ENCODE measurements at places on chromosomes 6 and 20.
A peak's percentile ranks its signal among the peaks of the same experiment; 100 is the strongest.

DNA sequence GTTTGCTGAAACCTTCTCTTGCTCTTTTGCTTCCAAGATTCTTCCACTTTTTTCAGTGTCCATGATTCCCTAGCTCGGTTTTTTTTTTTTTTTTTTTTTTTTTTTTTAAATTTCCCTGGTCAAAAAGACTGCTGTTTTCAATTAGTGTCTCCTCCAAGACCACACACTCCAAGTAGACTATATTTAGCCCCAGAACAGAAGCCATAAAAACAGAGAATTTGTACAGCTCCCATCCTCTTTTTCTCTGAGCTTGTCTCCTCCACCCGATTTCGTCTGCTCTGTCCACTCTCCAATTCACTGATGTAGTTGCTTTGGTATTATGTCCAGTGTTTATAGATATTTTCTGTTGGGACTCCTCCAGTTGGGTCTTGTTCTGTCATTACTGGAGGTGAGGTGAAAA, 37.6 kb downstream of the RSPH3 start:
- DNase-seq = no peak

- no peak for DNase-seq
Measured at GRCh38 chr20:8571611-8572010, 439.5 kb downstream of the PLCB1 start.

DNA sequence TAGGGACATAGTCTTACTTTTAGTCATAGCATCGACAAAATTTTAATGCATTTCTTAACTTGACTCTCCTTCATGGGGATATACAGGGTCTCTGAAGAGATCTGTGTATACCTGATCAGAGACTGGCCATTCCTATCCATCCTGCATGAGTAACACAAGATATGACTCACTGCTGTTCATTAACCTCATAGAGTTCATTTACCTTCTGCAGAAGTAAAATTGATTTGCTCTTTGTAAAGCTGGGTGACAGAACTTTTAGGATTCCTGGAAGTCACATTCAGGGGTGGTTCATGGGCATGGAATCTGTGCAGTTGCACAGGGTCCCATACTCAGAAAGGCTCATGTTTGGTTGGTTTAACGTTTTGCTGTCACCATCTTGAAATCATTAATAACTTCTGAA, 53.2 kb downstream of the PDE7B start:
- no peak for DNase-seq

DNA sequence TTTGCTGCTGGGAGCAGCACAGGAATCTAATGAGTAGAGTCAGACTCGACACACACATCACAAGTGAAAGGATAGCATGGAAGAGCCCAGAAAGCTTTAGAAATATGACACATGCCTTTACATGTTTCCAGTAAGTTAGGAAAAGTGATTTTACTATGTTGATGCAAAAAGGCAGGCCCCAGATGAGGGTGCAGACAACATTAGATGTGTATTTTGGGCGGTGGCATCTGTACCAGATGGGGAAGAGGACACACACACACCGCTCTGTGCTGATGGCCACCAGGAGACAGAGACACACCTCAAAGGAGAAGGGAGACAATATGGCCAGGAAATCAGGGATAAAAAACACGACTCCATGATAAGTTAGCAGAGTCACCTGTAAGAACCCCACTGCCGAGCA, 625 bp downstream of the MAS1L start:
- no peak for DNase-seq

GRCh38 chr20:37142708-37143107, 36.4 kb upstream of the RPN2 start:
- no peak for DNase-seq

GRCh38 chr6:9292975-9293374, 857.6 kb upstream of the SLC35B3 start:
- no peak for DNase-seq

DNA sequence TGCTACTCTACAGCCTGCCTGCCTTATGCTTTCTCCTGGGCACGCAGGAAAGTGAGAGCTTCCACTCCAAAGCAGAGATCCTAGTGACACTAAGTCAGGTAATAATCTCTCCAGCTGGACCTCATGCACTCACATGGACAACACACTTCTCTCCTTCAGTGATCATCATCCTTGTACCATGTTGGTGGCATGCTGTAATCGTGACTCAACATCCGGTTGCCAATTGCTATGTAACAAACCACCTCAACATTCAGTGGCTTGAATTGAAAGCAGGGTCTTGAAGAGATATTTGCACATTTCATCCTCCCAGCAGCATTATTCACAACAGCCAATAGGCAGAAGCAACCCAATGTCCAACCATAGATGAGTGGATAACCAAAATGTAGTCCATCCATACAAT, 40.3 kb upstream of the PPP1R3G start:
- DNase-seq = no peak

DNA sequence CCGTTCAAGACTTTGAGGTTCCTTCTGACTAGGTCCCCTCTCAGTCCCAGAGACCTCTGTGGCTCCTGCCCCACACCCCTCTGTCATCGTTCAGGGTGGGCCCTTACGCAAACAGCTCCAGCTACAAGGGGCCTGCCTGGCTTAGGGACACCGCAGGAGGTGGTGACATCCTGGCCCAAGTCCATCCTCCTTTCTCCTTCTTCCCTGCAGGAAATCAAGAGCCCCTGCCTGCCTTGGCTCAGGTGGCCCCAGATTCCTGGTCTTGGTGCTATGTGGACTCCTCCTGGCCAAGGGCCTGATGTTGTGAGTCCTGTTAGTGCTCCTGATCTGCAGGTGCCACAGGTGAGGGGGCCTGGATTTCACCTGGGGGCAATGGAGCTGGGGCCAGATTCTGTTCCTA, 8.1 kb downstream of the TREML4 start:
- no peak for DNase-seq

DNA sequence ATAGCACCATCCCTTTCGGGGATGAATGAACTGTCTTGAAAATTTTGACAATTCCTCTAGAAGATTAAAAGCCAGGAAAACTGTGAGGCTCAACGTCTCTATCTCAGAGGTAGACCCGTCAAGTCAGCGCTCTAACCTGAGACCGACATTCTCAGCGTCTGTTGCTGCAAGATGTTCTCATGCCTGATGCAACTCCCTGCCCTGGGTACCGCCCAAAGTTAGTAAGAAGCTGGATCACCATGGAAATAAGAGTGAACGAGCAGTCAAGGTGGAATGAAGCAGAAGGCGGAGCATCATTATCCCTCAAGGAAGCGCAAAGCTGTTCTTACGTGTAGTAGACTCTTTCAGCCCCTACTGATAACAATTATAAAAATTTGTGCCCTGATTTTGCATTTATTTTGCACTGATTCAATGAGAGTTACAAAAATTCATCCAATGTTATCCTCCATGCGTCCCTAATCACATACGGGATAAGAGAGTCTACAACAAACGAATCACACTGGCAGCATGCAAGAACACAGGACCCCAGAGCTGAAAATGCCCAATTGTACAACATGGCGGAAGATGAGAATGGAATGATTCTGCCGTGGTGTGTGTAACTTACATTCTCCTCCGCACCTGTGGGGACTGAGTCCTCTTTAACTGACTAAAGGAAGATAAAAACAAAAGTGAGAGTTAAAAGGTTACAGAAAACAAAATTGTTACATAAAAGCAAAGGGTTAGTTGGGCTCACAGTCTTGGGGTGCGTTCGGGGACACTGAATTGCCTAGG, 95.4 kb downstream of the BCAS1 start:
- DNase-seq = no peak

- no peak for DNase-seq
Measured at GRCh38 chr6:75409928-75410327, 83.7 kb downstream of the FILIP1 start.

DNA sequence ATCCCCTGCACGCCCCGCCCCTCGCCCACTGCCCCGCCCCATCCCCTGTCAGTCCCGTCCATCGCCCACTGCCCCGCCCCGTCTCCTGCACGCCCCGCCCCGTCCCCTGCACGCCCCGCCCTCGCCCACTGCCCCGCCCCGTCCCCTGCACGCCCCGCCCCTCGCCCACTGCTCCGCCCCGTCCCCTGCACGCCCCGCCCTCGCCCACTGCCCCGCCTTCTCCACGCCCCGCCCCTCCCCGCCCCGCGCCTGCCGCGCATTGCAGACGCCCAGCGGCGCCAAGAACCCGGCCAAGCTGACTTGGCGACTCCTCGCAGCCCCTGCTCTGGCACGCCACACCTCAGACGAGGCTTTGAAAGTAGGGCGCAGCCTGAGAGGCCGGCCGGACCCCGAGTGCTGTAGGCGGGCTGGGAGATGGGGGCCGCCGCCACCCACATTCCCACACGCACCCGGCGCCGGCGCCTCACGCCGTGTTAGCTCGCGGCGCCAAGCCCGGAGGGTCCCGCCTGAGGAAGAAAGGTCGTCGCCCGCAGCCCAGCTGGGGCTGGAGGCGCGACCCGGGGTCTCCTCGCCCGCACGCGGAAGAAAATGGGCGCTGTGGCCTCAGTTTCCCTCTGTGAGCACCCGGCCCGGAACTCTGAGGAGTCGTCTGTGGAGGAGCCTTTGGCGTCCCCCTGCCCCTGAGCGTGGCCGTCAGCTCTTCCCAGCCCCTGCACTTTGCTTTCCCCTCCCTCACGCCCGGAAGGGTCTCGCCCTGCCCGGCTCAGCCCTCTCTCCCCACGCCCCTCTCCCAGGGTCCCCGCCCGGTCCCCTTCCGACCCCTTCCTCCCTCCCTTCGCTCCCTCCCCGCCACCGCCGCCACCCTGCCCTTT, at the start of gene RAD21L1:
Gene RAD21L1 (plus strand): TSS at position 262 of the 872 bp plus-strand sequence. CDS start 2,410 bp downstream, outside the sequence.
- peak; percentile 88 for DNase-seq

DNA sequence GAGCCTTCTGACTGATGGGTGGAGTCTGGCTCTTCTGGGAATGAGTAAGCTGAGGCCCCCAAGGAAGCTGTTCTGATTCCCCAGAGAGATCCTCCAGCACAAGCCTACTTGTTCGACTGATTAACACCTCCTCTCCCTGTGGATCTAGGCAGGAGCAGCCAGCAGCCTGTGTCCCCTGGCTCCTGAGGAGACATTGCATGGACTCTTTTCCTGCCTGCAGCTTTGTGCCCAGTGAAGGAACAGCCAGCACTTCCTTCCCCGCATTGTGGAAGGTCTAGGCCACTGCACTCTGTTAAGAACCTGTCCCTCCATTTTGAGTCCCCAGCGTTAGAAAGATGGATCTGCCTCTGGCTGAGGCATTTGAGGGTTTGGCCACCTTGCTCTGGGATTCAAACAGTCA, 29.1 kb downstream of the LRFN2 start:
- no peak for DNase-seq

DNA sequence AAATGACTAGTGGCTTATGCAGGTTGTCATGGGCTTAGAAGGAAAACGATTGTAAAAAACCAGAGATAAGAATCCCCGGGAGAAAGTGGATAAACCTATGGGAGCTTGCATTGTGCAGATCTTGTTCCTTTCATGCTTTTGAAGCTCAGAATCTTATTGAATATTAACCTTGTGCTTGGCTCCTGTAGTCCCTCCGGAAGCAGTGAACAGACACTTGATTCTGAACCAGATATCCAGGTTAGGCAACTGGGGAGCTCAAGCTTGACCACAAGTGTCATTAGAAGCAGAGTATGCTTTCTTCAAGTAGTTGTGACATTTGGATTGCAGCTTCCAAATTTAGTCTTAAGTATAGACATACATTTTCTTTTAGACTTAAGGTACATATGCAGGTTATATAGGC, 212.6 kb upstream of the MOCS1 start:
- no peak for DNase-seq

GRCh38 chr6:53412751-53413150, 64.0 kb upstream of the ELOVL5 start:
- no peak for DNase-seq

GRCh38 chr20:20547876-20548266, 164.6 kb downstream of the RALGAPA2 start:
- DNase-seq = no peak

GRCh38 chr6:64874776-64875175, 832.2 kb downstream of the EYS start:
- DNase-seq = no peak

GRCh38 chr6:139325125-139325524, 33.3 kb upstream of the TXLNB start:
- DNase-seq = no peak

DNA sequence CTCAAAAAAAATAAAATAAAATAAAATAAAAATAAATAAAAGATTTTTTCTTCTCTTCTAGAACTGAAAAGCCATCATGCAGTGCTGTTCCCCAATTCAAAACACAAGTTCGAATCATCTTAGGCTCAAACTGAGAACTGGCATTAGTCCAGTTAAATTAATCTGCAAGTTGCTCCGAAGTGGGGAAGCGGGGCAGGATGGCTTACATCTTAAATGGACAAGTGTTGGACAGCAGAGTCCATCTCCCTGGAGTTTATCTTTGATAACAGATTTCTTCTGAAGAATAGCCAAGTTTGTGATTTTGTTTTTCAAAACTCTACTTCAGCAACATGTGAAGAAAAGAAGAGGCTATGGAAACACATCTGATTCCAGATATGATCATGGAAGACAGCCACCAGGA, 111.3 kb upstream of the ASF1A start:
- no peak for DNase-seq

DNA sequence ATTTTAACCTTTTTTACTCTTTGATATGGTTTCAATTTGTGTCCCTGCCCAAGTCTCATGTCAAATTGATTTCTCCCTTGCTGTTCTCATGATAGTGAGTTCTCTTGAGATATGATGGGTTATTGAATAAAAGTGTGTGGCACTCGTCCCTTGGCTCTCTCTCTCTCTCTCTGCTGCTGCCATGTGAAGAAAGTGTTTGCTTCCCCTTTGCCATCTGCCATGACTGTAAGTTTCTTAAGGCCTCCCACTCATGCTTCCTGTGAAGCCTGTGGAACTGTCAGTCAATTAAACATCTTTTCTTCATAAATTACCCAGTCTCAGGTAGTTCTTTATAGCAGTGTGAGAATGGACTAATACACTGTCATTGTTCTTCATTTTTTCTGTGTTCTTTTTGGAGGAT, 48.5 kb downstream of the LIN28B start:
- DNase-seq = no peak

- DNase-seq = no peak
Measured at GRCh38 chr6:4678506-4679300, 97.5 kb upstream of the CDYL start.

DNA sequence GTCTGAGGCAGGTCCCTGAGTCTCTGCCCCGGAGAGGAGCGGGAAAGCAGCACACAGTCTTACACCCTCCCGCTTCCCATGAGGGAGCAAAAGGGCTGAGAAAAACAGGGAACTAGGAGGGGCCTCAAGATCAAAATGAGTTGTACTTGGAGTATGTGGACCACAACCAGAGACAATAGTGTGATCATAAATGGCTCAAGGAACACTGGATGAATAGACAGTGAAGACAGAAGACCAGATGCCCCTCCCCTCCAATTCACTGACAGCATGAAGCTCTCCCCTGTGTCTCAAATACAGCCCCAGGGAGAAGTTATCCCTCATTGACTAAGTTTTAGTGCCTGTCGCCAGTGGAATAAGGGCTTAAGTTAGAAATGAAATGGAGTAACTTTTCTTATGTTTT, 191.0 kb downstream of the TFAP2A start:
- DNase-seq = no peak

- DNase-seq = no peak
Measured at GRCh38 chr6:10177704-10178103, 237.2 kb downstream of the TFAP2A start.

- DNase-seq = no peak
Measured at GRCh38 chr6:154319231-154319858, 37.3 kb downstream of the IPCEF1 start.

Data from stimulated activated CD4-positive, alpha-beta T cell treated with anti-CD3 and anti-CD28 coated beads, Interleukin-12 subunit alpha, Interleukin-12 subunit beta, amount 100 ng/mL, for 4 hours (primary cell).